Activated CD8-positive, alpha-beta memory T cell treated with anti-CD3 and anti-CD28 coated beads, Interleukin-2, amount 10 ng/mL, durations not matched to agents 7 days and 5 days (primary cell): ENCODE measurements at places on chromosomes 5 and 9.

- H3K4me1 ChIP-seq, result no peaks in the 10 kb centered on the region
- H3K27ac ChIP-seq, result no peak overlapping the region
- no peak for DNase-seq
- H3K4me3 ChIP-seq, result no peak overlapping the region
- no peaks in the 10 kb centered on the region for H3K27me3 ChIP-seq
- no peaks in the 10 kb centered on the region for H3K36me3 ChIP-seq
Observed at GRCh38 chr5:20109326-20109725, 121.3 kb upstream of the CDH18 start.

DNA sequence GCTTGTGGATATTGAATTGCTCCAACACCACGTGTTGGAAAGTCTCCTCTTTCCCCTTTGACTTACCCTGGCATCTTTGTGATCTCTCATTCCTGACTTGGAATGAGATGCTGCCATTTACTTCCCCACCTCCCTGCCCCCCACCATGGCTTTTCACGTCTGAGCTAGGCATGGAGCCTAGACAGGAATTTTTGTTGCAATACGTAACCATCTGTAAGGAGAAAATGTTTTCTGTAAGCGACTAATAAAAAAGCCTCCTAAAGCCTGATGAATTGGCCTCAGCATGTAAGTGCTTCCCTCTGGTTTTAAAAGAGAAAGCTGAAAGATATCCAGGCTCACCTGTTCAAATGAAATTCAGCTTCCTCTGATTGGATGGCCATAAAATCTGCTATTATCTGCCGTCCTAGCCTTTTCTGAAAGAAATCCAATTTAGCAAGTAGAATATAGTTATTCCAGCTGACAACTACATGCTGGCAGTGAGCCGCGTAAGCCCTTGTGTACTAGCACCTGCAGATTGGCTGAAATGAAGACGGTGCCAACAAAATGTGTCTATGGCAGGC lies 200.1 kb downstream of the NSG2 start:
- no peaks in the 10 kb centered on the region for H3K36me3 ChIP-seq
- no peak for DNase-seq
- no peak overlapping the region for H3K27ac ChIP-seq
- no peaks in the 10 kb centered on the region for H3K27me3 ChIP-seq
- no peak overlapping the region for H3K4me3 ChIP-seq

GRCh38 chr9:18268381-18268780 lies 205.6 kb upstream of the ADAMTSL1 start:
- no peak for DNase-seq
- H3K27ac ChIP-seq, result no peak overlapping the region
- H3K27me3 ChIP-seq, result no peaks in the 10 kb centered on the region
- no peaks in the 10 kb centered on the region for H3K36me3 ChIP-seq
- H3K4me1 ChIP-seq, result no peaks in the 10 kb centered on the region

- peaks cover 11% of the 10 kb centered on the region for H3K27me3 ChIP-seq
- peaks cover 3% of the 10 kb centered on the region for H3K4me1 ChIP-seq
- no peak for DNase-seq
- no peak overlapping the region for H3K27ac ChIP-seq
- H3K36me3 ChIP-seq, result no peaks in the 10 kb centered on the region
- H3K4me3 ChIP-seq, result no peak overlapping the region
Observed at GRCh38 chr5:57036761-57037160, 84.8 kb upstream of the MIER3 start.

GRCh38 chr9:86629530-86629929 lies 275.3 kb upstream of the TUT7 start:
- H3K4me3 ChIP-seq, result no peak overlapping the region
- no peaks in the 10 kb centered on the region for H3K4me1 ChIP-seq
- peaks cover 4% of the 10 kb centered on the region for H3K27me3 ChIP-seq
- H3K27ac ChIP-seq, result no peak overlapping the region
- no peaks in the 10 kb centered on the region for H3K36me3 ChIP-seq
- DNase-seq, result no peak

GRCh38 chr5:43573058-43573457 lies 16.2 kb upstream of the PAIP1 start:
- no peak overlapping the region for H3K4me3 ChIP-seq
- no peaks in the 10 kb centered on the region for H3K27me3 ChIP-seq
- H3K4me1 ChIP-seq, result no peaks in the 10 kb centered on the region
- H3K36me3 ChIP-seq, result peaks cover 25% of the 10 kb centered on the region

DNA sequence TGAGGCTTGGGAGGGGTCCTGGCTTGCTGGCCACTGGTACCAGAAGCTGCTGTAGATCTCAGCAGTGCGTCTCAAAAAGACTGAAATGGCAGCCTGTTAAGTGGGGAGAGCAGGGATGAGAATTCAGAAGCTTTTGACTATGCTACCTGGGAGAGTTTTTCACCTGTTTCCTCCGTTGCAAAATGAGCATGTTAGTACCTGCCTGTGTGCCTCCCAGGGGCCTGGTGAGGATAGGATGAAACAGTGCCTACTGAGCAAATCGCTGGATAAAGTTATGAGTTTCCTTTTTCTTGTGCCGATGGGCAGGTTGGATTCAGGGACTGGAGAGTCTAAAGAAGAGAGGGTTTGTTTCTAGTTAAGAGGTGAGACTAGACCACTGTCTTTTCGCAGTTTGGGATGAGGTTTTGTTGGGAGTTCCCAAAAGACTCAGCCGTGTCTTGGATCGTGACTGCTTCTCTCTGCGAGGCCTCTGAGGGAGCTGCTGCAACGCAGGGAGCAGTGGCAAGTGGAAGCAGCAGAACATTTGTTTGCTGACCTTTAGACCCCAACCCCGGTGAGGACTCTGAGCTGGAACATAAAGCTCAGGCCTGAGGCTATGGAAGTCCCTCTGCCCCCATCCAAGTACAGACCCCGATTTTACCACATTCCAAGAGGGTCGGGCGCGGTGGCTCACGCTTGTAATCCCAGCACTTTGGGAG lies 1.4 kb downstream of the RALGPS1 start:
- H3K27ac ChIP-seq, result no peak overlapping the region
- peaks cover 9% of the 10 kb centered on the region for H3K4me1 ChIP-seq
- peak overlapping the region; percentile 61 for H3K4me3 ChIP-seq
- H3K27me3 ChIP-seq, result peaks cover 39% of the 10 kb centered on the region
- DNase-seq, result no peak
